ENCODE measurements at places on chromosomes 2 and 18.

DNA sequence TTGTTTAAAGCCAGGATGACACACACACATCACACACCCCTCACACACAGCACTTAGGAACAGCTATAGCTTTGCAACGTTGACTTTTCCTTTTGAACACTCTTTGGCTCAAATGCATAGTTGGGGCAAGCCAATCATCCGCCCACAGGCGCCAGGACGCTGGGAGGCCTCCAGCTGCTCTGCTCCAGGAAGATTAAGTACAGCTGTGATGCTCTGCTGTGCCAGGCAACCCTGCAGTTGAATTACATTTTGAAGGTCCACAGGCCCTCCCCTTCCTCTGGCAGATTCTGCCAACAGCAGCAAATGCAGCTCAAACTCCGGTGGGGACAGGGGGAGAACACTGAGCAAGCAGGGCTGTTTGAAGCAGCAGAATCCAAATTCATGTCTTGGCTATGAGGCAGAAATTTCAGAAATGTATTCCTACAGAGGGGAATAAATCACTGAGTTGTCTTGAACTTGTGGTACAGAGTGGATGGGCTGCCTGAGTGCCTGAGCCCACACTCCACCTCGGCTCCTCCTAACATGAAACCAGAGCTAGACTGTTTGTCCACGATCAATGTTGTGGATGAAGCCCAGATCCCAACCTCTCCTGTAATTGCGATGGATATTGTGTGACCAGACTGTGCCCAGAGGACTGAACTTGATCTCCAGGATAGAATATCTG lies 86.5 kb upstream of the PPP1CB start:
- DNase-seq: no peak

- no peak for DNase-seq
These were observed 134.9 kb downstream of the MAP3K20 start for GRCh38 chr2:173210270-173211196.

DNA sequence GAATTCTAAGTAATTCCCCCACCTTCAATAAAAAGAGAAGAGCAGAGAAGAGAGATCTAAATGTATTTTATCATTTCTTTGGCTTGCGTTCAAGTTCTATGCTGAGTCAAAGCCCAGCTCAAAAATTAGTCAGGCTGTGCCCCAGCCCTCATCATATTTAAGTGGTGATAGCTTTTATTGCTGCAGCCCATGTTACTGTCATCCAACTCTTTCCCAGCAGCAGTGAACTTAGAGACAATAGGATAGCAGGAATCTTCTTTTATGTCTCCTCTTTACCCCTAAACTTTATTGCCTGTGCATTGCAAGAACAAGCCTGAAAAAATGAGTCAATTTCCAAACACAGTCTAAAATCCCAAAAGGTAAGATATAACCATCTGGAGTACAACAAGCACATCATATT lies 1599.3 kb upstream of the PIK3C3 start:
- DNase-seq: no peak

DNA sequence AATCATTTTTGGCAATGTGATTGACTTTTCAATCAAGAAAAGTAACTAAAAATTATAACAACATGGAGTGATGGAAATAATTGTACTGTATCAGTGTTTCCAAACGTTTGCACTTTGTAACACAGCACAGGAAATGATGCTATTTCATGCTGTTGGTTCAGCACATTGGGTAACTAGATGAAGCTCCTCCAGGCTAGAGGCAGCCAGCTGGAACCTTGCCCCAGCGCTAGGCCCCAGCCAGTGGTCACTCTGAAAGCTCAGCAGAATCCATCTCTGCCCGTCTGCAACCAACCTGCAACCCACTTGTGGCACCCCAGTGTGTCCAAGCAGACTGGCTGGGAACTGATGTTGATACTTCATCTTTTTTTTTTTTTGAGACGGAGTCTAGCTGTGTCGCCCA lies 15.3 kb downstream of the UNC50 start:
- peak; percentile 7 for DNase-seq

- no peak for DNase-seq
These were observed 373 bp downstream of the EIPR1 start for GRCh38 chr2:3377279-3377611.

DNA sequence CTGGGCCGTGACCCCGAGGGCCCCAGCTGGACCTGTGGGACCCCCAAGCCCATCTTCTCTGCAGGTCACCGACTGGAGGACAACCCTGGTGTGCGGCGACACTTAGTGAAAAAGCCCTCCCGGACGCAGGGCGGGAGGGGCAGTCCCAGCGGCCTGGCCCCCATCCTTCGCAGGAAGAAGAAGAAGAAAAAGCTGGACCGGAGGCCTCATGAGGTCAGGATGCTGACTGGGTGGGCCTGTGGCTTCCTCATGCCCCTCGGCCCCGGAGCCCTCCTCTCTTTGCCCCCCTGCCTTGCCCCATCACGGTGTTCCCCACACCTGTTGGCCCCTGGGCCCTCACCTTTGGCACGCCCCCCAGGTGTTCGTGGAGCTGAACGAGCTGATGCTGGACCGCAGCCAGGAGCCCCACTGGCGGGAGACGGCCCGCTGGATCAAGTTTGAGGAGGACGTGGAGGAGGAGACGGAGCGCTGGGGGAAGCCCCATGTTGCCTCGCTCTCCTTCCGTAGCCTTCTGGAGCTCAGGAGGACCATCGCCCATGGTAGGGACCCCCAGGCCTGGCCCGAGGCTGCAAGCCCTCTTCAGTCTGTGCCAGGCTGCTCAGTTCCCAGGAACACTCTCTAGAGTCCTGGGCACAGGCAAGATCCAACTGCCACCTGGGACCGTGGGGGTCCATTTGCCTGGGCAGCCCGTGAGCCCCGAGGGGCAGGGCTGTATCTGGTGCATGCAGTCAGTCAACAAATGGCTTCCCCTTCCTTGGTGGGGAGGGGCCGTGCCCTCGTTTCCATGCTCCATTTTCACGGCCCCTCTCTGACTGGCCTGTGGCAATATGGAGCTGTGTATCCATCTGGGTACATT lies 4.7 kb downstream of the SLC4A3 start:
- no peak for DNase-seq

DNA sequence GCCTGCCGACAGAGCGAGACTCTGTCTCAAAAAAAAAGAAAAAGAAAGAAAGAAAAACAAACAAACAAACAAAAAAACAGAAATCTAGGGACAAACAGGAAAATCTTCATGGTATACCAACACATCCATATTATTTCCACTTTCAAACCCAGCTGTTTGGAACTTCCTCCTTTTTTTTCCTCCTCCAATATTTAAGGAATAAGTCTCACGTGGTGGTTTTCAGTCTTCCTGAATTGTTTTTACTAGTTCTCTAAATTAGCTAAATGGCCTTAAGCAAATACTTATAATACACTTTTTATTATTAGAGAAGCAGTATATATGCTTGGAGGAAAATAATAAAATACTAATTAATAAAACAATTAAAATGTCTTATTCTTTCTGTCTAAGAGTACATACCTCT lies 48.7 kb upstream of the GLS start:
- no peak for DNase-seq

DNA sequence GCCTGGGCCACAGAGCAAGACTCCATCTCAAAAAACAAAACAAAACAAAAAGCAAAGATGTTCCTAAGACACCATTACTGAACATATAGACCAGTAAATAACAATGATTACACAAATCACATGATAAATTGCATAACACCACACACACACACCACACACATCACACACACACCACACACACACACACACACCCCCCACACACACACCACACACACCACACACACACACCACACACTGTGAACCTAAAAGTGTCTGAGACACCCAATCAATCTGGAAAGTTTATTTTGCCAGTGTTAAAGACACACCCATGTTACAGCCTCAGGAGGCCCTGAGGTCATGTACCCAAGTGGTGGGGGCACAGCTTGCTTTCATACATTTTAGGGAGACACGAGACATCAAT lies 62.6 kb upstream of the ASAP2 start:
- no peak for DNase-seq

DNA sequence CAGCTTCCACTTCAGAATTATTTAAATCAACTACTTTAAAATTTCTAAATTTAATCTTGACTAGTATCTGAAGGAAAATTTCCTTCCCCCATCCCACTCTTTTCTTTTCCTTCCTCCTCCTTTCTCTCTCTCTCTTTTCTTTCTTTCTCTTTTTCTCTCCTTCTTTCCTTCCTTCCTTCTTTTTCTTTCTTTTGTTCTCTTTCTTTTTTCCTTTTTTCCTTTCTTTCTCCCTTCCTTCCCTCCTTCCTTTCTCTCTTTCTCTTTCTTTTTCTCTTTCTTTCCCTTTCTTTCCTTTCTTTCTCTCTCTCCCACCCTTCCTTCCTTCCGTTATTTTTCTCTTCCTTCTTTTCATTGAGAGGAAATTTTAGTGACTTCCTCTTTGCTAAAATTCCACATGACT lies 132.0 kb upstream of the CDH19 start:
- no peak for DNase-seq

GRCh38 chr2:100365434-100365833 lies 43.1 kb upstream of the LONRF2 start:
- DNase-seq: no peak

- no peak for DNase-seq
These were observed 10.7 kb downstream of the DOCK10 start for GRCh38 chr2:225031599-225031998.

DNA sequence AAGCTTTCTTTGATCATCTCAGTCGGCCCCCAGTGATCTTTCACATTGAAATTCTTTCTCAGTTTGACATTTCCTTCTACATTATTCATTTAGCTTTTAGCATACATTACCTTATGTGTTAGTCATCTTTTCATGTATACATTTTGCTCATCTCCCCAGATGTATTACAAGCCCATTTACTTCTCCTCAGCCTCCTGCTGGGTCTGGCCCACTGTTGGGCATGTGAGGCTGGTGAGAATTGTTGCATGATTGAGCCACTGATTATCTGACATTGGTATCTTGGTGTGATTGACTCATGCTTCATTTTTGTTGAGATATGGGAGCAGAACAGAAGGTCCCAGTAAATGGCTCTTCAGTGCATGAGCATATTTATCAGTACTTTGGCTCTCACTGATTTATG lies 300.1 kb upstream of the DDX18 start:
- DNase-seq: no peak

DNA sequence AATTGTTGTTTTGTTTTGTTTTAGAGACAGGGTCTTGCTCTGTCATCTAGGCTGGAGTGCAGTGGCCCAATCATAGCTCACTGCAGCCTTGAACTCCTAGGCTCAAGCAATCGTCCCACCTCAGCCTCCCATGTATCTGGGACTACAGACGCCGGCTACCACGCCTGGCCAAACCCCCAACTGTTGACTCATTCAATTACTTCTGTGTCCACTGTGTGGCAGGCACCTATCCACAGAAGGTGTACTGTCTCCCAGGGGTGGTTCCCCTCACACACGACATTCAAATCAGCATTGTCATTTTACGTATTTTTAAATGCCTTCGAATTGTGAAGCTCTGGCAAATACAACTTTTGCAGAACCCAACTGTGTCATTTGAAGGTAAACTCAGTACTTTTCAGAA lies 188.0 kb upstream of the REV1 start:
- no peak for DNase-seq

- DNase-seq: no peak
These were observed 182.4 kb downstream of the PTPRM start for GRCh38 chr18:7749510-7749981.

- no peak for DNase-seq
These were observed 772 bp downstream of the SCN2A start for GRCh38 chr2:165239856-165240515.

DNA sequence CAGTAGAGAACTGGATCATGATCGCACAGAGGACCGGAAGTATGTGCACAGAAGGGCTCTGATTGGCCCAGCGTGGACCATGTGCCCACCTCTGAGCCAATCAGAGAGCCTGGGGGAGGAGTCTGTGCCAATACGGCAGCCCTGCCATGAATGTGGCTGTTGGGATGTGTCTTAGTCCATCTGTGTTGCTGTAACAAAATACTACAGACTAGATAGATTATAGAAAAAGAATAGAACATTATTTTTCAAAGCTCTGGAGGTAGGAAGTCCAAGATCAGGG lies 132.0 kb downstream of the NDUFA10 start:
- no peak for DNase-seq

DNA sequence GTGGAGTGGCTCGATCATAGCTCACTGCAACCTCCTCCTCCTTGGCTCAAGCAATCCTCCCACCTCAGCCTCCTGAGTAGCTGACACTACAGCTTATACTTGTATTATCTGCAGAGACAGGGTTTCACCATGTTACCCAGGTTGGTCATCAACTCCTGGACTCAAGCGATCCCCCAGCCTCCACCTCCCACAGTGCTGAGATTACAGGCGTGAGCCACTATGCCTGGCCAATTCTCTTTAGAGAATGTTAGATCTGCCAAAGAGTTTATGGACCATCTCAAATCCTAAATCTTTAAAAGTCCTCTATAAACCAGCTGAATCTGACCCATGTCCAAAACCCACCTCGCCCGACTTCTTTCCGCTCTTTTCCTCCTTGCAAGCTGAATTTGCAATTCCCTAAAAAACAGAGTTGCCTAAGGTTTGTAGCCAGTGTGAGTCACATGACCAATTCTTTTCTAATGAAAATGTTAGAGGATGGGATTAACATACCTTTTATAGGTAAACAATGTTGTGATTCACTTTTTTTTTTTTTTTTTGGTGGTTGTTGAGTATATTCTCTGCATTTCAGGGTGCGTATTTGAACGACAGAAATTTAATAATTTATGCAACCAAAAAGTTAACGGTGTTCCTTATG lies 2.4 kb upstream of the PMAIP1 start:
- DNase-seq: no peak
